Hematopoietic multipotent progenitor cell treated with erythropoietin and hydrocortisone succinate and interleukin-3 and kit ligand, for 4 days (in vitro differentiated cells): ENCODE measurements at places on chromosomes 2 and 18.

DNA sequence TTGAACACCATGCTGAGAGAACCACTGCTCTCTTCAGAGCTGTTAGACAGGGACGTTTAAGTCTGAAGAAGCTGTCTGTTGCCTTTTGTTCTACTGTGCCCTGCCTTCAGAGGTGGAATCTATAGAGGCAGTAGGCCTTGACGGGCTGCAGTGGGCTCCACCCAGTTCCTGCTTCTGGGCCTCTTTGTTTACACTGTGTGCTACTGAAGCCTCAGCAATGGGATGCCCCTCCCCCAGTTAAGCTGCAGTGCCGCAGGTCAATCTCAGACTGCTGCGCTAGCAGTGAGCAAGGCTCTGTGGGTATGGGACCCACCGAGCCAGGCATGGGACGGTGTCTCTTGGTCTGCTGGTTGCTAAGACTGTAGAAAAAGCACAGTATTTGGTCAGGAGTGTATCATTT, 162.3 kb upstream of the NXPH2 start:
- no peak for DNase-seq

DNA sequence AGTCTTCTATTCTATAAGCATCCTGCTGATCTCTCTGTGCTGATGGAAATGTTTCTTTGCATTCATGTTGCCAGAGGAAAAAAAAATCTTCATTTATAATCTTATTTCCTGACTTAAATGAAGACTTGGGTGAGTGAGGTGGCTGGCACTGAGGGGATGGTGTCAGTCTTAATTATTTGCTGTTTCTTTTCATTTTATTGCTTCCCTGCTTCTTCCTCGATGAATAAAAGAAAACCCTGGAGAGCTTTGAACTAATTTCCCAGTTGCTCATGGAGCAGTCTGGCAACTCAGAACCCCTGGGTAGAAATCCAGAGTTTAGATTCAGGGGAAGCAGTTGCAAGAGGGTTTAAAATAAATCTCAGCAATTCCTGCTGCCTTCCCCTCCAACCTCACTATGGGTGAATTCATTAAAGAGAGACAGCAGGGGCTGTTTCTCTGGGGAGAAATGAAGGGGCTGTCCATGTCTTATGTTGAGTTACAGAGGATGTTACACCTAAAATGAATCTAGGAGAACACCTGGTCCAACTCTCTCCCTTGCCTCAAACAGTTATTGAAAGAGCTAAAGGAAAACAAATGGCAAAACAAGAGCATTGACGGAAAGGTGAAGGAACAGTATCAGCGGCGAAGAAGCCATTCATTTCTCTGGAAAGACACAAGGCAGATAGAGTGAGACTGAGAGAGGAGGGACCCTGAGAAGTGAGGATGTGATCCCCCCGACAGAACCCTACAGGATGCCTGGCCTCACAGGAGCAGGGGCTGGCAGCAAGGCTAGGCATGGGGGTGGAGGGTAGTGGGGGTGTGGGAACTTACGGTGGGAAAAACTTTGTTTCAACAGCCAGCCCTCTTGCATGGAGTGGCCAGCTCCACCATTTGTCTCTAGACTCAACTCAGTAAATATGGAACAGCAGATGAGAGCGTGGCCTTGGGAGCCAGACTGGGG, 41.0 kb downstream of the SP110 start:
- DNase-seq = no peak

DNA sequence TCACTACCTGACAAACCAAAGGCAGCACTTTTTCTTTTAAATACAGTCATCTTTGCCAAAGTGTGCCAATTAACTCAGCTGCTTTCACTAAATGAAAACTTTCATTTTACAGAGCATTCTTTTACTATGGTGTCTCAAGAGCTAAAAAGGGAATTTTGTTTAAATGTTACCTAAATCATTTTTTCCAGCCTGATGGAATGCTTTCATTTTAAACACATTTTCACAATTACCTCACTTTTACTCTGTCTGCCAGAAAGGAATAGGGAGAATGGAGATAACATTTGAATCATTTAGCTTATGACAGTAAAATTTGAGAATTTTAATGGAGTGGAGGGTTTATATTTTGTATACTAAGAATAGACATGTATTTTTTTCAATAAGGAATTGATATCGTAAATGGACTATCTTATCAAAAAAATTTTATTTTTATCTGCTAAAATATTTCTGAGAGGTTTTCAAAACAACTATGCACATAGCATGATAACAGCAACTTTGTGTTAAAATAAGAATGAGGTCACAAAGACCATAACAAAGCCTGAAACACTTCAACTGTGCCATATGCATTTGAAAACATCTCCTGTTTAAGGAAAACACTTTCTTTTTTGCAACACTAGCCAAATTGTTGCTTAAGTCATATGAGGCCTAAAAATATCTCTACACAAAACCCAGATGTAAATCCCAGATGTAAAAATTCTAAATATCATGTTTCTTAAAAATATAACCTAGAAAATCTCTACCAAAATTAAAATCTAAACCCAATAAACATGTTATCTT, 769.9 kb upstream of the FSHR start:
- DNase-seq = no peak

GRCh38 chr2:69943000-69943842, 18.2 kb downstream of the ASPRV1 start:
- no peak for DNase-seq

GRCh38 chr2:60317844-60318243, 235.6 kb downstream of the BCL11A start:
- DNase-seq = no peak

GRCh38 chr18:11689669-11690565, 853 bp downstream of the GNAL start:
- DNase-seq = peak; percentile 56

DNA sequence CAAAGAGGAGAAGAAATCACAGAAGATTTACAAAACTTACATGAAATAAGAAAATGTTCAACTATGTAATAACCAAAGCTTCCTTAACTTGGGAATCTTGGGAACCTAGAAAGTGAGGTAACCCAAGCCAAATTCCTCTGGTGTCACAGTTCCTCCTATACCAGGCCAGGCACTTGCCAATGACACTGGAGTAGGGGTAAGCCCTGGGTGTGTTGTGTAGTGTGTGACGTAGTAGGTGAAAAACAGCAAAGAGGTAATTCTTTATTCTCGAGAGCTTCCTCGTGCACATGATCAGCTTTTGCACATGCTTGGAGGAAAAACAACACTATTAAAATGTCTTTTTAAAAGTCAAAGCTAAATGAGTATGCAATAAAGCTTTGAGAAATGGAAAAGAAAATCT, 118.0 kb downstream of the METTL8 start:
- no peak for DNase-seq

DNA sequence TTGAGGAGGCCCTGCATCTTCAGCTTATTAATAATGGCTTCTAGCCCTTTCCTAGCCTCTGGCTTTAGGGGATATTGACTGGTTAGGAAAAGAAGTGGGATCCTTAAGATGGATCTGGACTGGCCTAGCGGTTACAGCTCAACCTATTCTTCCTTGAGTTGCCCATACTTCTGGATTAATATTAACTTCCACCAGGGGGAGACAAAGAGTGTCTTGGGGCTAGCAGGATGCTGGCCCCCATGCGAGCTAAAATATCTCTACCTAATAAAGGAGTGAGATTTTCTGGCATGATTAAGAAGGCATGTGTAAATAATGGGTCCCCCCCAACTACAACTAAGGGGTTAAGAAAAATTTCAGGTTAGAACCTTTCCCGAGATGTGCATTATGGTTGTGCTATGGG, 23.2 kb upstream of the PLA2R1 start:
- peak; percentile 38 for DNase-seq

DNA sequence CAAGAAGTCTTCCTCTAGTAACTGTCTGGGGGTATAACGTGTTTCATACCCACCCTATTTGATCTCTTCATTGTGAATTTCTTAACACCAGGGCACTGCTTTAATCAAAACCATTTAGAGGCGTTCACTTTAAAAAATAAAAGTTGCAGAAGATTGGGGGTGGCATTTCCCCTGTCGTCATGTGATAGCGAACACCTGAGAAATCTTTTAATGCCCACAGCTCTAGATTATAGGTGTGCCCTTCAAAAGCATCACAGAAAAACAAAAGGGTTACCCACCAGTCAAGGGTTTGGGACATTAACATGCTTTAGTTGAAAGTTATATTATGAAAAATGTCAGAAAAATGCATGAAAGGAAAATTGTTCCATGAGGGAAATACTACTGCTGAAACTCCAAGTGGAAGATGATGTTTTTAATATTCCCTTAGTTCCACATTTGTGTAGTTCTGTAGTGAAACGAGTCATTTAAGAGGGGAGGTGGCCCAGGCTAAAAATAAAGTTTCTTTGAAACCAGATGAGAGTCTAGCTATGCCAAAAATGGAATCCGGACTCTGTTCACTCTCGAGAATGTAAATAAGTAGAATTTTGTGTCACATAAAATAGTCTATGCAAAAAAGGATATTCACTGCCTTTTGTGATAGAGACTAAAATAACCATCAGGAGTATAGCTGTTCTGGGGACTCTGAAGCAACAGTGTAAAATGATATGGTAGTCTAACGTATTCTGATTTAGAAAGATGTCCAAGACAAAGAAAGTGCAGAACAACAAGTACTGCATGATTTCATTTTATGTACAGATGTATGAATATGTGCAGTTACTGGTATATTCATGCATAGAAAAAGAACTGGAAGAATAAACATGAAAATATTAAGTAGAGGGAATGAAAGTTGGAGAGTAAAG, 95.3 kb downstream of the TMEM247 start:
- DNase-seq = no peak

DNA sequence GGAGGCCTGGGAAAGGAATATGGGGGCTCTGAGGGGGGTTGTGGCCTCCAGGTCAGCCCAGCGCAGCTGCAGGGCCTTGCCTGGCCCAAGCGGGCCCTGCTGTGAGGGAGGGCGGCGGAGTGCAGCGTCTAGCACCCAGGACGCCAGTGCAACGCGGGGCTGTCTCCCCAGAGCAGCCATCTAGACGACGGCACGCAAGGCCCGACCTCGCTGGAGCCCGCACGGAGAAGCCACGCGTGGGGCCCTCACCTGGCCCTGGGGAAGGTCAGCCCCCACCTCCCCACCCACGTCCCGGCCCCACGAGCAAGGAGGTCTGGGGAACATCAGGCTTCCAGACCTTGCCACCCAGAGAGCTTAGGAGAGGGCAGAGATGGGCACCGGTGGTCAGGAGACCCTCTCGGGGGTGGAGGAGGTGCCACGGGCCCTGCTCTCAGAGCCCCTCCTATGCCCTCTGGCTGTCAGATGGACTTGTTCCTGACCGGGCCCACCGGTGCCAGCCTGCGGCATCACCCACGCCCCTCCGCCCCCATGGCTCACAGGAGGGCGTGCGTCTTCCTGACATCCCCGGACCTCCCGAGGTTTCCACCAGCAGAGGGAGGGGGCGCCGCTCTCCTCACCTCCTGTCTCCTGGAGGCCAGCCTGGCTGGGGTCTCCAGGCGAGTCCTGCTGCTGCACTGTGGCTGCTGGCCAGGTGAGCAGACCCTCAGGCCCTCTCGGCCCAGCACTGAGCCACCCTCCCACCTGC, 17.0 kb downstream of the GPR35 start:
- no peak for DNase-seq

DNA sequence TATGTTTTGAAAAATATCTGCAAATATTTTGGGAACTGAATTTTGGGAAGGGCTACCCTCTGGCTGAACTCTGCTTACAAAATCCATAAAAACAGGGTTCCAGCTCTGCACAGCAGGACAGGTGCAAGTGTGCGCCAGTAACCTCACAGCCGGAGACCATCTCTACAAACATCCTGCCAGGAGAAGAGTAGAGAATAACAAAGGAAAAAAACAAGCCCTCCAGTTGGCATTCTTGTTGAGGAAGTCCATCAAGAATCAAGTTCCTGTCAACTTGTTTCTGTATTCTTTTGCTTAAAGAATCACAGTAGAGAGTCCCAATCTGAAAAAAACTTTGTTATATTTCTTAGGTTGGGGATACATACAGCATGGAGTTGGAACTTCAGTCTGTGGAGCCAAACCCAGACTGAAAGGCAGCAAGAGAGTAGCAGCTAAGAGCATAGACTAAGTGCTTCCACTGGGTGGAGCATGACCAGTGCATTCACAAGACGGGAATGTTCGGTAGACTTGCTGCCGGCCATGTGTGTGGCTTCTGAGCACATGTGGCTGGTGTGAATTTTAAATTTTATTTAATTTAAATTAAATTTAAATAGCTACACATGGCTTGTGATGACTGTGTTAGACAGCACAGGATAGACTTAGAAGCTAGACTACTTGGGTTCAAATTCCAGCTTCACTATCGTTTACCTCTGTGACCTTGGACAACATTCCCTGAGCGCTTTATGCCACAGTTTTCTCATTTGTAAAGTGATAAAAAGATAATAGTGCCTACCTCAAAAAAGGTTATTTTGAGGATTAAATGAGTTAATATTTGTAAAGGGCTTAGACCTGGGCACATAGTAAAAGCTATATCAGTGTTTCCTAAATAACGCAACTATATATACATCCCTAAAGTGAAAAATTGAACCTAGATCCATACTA, 41.9 kb downstream of the SPTBN1 start:
- DNase-seq = peak; percentile 37

GRCh38 chr18:48833701-48834412, 116.9 kb downstream of the SMAD7 start:
- peak; percentile 69 for DNase-seq

DNA sequence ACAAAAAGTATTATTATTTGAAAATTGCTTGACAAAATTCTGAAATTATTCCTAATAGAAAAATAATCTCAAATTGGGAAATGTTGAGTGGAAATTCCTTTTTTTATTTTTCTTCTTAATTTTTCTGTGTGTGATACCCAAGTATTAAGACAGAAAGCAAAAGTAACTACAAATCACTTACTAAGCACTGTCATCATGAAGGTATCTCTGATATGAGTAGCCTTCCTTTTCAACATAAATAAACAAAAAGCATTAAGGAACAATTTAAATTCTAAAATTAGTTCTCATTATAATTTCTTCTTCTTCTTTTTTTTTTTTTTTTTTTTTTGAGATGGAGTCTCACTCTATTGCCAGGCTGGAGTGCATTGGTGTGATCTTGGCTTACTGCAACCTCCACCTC, 174.2 kb upstream of the RBMS1 start:
- no peak for DNase-seq

DNA sequence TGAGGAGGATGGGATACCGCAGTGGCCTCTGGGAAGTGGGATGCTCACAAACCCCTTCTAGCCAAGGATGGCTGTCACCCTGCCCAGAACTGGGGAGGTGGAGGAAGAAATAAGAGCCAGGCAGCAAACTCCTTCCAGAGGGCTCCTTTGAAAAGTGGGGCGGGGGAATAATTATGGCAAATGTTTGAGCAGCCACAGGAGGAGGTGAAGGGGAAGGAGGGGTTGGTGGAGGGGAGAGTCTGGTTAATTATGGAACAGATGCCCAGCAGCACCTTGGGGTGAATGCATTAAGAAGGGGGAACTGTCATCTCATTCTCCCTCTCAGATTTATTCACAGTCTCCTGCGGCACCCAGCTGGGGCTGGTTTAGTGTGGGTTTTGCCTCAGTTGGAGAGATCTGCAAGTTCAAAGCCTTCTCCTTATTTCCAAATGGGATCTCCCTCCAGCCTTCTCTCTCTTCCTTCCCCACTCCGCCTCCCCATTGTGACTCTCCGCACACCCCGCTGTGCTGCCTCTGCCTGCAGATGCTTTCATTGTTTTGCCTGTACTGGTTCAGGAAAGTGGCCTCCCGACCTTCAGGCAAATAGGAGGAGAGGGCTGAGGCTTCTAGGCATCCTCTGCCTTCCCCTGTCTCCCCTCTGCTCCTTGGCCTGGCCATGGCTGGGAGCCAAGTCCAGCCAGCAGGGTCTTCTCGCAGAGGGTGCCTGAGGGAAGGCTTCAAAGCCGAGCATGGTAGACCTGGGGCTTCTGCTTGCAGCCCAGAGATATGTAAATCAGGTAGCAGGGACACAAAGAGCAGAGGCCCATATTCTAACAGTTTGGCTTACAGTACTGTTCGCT, 457.2 kb upstream of the MEX3C start:
- no peak for DNase-seq

- DNase-seq = no peak
Observed at GRCh38 chr18:58229162-58229561, 185.1 kb downstream of the NEDD4L start.
